NCI-H1092 (cell line): ENCODE measurements at places on chromosomes 7 and 10.
A peak's percentile ranks its signal among the peaks of the same experiment; 100 is the strongest.

GRCh38 chr7:84057576-84057975, 137.0 kb downstream of the SEMA3A start:
- no peak for DNase-seq

GRCh38 chr7:130875265-130875741, 141.3 kb upstream of the KLF14 start:
- DNase-seq, result peak; percentile 30

GRCh38 chr7:74063223-74063641, 20.4 kb upstream of the LIMK1 start:
- DNase-seq, result no peak

- DNase-seq, result peak; percentile 55
Measured at GRCh38 chr7:102286237-102287110, at the start of gene SH2B2. Gene SH2B2 (plus strand): TSS chr7:102286868. CDS start chr7:102300551, 13,683 bp downstream.

- DNase-seq, result no peak
Measured at GRCh38 chr10:28743576-28743975, 66.3 kb downstream of the BAMBI start.

- DNase-seq, result no peak
Measured at GRCh38 chr10:21336476-21337170, 188.9 kb downstream of the SKIDA1 start.

DNA sequence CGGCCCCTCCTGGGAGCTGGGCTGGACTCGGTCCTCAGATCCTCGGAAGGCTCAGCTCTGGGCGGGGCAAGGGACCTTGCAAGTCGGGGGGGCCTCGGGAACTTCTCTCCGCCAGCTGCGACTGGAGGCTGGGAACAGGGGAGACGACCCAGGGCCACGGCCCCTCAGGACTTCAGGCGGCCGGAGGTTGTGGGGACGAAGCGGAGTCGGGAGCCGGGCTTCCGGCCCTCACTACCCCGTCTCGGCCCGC, 2.6 kb downstream of the ADIRF start:
- DNase-seq, result no peak

DNA sequence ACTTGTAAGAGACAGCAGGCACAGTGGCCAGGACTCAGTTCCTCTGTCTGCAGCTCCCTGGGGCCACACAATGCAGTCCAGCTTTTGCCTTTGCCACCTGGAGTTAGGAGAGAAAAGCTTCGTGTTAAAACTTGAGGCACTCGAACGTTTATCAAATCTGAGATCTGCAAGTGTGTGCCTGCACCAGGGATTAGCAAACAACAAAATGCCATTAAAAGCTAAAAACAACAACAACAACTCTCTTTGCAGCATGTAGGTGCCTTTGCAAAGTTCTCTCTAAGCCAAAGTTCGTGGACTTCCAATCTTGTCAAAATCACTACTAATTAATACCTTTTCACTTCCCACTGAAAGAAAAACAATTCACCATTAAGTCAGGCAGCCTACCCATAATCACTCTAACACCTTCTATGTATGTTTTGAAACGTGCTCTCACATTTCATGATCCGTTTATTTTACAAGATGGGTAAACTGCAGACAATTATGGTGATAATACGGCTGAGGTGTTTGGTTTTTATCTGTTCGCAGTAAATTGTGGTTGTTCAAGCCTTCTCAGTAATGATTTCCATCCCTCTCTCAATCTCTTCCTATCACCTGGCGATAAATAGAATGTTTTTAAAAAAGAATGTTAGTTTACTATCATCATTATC, 36.2 kb upstream of the SDK1 start:
- DNase-seq, result no peak

- no peak for DNase-seq
Measured at GRCh38 chr7:78924581-78924980, 528.9 kb downstream of the MAGI2 start.

DNA sequence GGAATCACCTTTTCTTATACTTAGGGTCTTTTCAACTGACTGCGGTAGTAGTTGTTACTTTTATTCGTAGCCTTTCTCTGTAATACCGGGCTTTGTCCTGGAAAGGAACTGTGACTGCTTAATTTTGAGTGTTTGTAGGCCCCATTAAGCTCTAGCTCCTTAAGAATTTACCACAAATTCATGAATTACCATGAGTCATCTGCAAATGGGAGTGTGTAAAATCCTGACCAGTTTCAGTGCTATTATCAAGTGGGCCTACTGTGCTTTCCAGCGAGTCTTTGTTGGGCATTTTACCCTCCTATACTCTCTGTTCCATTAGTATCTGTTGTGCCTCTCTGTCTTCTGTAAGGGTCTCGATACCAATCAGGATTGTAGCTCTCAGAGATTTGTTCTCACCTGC, 49.7 kb downstream of the ZMYND11 start:
- DNase-seq, result no peak

GRCh38 chr7:142174441-142174840, 62.9 kb downstream of the MGAM2 start:
- DNase-seq, result no peak

DNA sequence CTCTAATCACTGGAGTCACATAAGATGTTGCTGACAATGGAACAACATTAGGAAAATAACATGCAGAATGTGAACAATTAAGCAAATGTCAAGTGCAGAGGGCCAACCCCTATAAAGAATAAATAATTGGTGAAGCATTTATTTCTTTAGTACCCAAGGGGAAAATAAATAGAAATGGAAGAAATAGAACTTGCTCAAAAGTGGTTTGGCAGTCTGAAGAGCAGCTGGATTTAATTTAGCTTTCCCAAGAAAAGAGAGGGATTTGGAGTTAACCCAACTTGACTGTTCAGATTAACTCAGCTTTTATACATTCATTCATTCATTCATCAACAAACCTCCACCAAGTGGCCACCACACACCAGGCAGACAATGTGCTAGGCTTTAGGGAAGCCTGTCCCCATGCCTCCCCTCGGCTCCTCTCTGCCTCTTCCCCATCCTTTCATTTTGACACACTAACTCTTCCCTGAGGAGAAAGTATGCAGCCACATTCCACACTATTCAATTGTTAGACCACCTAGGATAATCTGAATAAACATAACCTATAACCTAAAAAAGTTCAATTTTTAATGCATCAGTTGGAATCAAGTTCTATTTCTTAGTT, 295.5 kb downstream of the AHR start:
- no peak for DNase-seq

GRCh38 chr7:77765481-77765880, 32.8 kb downstream of the TMEM60 start:
- no peak for DNase-seq

DNA sequence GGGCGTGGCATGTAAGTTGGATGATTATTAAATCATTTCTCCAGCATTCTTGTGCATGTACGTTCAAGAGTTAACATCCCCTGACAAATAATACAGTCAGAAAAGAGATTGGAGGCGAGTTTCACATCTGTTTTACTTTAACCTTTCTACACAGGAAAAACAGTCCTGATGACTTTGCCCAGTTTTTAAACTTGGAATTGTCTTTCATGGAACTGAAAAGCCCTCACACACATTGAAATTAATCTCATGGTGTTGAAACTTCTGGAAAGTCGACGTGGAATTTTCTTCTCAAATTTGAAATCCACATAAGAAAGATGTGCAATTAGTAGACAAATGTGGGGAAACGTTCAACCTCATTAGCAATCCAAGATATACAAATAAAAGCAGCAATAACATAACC, 31.2 kb upstream of the ZNF438 start:
- no peak for DNase-seq

GRCh38 chr10:4008676-4009382, 223.8 kb upstream of the KLF6 start:
- DNase-seq, result no peak

GRCh38 chr7:137160236-137160635, 183.3 kb downstream of the PTN start:
- DNase-seq, result no peak

- DNase-seq, result no peak
Measured at GRCh38 chr10:126208726-126209302, 179.5 kb downstream of the ADAM12 start.

- DNase-seq, result no peak
Measured at GRCh38 chr10:84140036-84140379, 699 bp downstream of the GHITM start.

GRCh38 chr7:111226800-111227199, 135.9 kb downstream of the LRRN3 start:
- no peak for DNase-seq

GRCh38 chr10:69141304-69141703, 17.3 kb downstream of the VPS26A start:
- DNase-seq, result no peak

DNA sequence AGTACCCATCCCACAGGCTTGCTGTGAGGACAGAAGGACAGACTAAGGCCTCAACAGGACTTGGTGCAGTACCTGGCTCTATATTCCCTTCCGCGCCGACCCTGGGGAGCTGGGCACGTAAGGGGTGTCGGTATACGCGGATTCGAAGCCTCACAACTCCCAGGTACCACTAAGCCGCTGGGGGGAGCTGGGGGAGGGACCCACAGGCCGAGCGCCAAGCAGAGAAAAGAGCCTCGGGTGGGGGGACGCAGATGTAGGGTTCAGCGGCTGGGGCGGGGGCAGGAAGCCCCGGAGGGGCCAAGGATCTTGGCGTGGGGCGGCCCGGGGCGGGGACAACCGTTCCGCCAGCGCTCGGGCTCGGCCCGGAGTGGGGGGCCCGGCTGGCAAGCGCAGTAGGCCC, 126.4 kb upstream of the ZNF746 start:
- DNase-seq, result peak; percentile 17

GRCh38 chr7:101998029-101998905, 180.8 kb downstream of the CUX1 start:
- no peak for DNase-seq

- no peak for DNase-seq
Measured at GRCh38 chr7:3436112-3436511, 135.1 kb downstream of the SDK1 start.

- no peak for DNase-seq
Measured at GRCh38 chr7:35802102-35802466, 1.2 kb downstream of the SEPTIN7 start.

- no peak for DNase-seq
Measured at GRCh38 chr7:156625580-156625979, 15.0 kb upstream of the RNF32 start.

DNA sequence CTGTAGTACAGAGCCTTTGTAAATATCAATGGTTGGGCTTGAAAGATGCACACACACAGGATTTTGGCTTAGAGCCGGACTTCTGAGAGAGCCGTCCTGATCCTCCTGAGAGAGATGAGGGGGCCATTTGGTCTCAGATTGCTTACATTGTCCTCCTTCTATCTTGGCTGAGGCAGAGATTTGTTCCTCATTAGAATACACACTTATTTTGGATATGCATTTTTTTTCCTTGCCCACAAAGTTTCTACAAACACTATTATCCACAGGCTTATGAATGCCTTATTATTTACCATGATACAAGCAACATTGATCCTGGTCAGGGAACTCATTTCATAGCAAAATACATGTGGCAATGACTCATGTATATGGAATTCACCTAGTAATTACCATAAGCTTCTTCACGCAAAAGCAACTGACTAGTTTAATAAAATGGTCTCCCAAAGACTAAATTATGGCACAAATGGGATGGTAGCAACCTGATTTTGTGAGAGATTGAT, 175.3 kb downstream of the MDFIC start:
- DNase-seq, result no peak

DNA sequence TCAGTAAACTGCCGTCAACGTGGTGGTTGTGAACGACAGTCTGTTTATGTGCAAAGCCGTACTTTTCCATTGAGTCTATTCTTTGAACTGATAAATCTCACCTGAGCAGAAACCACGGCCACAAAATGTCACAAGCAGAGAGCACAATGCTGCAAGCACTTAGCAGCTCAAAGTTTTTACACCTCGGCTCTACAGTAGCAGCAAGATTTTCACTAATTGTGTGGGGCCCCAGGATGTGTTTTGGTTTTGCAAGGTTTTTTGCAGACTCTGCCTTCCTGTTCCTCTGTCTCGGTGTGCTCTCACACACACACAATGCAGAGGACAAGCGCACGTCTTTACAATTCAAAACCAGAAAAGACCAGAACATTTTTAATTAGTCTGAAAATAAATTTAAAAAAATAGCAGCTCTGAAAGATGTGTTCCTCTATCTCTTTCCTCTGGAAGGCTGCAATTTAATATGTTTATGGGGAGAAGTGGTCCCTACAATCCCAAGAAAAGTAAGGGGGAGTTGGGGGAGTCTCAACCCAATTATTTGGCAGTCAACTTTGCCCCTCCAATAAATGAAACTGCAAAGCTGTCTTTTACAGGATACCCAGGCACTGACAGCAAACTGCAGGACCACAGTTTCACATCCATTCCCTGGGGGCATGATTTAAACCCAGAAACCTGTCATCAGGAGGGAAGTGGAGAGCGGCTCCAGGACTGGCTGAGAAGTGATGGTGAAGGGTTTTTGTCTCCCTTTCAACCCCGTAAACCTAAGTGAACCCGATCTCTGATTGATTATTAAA, 73.8 kb upstream of the SFMBT2 start:
- no peak for DNase-seq

DNA sequence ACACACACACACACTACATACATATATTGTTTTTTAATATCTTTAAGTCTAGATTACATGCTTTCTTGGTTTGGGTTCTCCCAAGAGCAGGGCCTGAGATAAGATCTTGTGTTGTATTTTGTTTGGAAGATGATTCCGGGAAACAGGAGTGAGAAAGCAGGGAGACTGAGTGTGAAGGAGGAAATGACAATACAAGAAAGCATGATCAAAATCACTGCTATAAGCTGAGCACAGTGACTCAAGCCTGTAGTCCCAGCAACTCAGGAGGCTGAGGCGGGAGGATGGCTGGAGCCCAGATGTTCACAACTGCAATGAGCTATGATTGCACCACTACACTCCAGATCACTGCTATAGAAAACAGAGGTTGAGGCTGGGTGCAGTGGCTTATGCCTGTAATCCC, 267.6 kb downstream of the SKIDA1 start:
- no peak for DNase-seq
